Dermis microvascular lymphatic vessel endothelial cell (primary cell): ENCODE measurements at places on chromosomes 6 and 20. TPM values are rescaled to one million over a fixed set of nuclear protein-coding genes. Genes with fewer than 3 reads are reported as not detected.

DNA sequence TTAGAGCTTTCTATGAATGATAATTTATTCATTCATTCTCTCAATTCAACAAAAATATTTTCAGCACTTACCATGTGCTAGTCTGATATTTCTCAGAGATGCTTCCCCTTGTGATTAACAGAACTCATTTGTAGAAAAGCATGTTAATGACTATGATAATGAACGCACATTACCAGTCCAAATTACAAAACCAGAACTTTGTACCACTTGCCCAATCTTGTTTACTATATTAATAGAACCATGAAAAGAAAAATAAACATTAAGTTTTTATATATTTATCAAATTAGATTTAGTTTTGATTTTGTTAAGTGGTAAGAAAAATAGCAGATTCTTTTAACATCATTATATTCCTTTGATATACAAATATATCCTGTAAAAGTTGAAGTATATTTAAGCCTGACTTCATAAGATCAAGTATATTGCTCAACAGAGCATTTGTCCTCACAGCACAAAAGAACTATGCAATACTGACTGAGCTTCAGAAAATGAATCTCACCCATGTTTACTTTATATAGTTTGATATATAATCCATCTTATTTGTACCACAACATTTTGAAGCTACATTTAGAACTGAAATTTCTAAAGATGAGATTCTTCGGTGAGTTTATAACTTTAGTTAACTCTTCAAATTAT lies 48.9 kb downstream of the TMEM244 start:
- DNase-seq: no peak

DNA sequence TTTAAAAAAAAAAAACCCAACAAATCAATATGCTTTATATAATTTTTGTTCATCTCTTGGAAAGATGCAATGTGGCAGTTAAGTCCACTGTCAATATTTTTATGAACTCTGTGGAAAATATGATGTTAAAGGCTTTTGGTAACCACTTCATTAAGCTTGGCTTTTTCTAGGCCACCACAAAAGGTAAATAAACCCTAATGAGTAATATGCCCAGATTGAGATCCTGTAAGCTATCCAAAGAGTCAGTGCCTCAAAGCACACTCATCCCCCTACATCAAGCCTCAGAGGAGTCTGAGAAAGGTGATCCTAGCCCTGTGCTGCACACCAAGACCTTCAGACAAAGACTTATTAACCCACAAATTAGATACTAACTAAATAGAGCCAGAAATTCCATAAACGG lies 121.1 kb downstream of the CDC5L start:
- no peak for DNase-seq

GRCh38 chr6:133062696-133063306 lies 178.4 kb upstream of the EYA4 start:
- DNase-seq: no peak

DNA sequence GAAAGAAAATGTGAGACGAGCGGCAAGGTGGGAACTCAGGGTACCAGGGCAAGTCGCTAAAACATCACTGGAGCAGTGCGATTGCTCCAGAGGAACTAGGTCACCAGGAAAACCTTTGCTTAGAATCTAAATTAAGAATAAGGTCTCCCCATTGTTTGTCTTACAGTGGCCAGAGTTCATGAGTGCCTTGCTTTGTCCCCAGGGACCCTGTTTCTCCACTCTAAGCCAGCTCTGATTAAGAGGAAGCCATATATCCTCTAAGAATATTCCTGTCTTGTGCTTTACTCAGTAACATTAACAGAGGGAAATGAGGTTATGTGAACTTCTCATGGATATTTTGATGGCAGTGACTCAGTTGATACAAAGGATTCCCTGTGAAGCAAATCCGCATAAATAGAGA lies 305.8 kb downstream of the CD83 start:
- no peak for DNase-seq

- no peak for DNase-seq
Observed at GRCh38 chr6:136415351-136416007, 125.8 kb upstream of the BCLAF1 start.

- DNase-seq: no peak
Observed at GRCh38 chr6:167512696-167513375, 187.9 kb downstream of the TTLL2 start.

- DNase-seq: no peak
Observed at GRCh38 chr6:79396625-79397024, 140.6 kb downstream of the LCA5 start.

DNA sequence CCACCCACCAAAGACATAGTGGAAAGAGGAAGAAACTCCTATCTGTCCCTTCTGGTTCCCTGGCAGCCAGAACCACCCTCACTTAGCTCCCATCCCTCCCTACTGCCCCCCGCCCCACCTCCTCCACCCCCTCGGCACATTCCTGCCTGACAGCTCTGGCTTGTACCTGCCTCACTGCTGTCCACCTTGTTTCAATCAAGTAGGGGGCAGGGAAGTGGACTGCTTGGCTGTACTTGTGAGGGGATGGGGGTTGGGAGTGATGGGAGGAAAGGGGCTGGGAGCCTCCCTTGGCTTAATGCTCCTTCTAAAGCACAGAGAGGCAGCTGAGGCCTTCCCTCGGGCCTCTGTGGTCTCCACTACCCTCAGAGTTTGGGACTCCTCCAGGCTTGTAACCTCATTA lies 22.1 kb upstream of the ZNF76 start:
- no peak for DNase-seq

GRCh38 chr20:36726168-36726567 lies 19.7 kb downstream of the NDRG3 start:
- DNase-seq: no peak

- peak; percentile 52 for DNase-seq
Observed at GRCh38 chr6:143802833-143803565, 40.1 kb upstream of the LTV1 start.

DNA sequence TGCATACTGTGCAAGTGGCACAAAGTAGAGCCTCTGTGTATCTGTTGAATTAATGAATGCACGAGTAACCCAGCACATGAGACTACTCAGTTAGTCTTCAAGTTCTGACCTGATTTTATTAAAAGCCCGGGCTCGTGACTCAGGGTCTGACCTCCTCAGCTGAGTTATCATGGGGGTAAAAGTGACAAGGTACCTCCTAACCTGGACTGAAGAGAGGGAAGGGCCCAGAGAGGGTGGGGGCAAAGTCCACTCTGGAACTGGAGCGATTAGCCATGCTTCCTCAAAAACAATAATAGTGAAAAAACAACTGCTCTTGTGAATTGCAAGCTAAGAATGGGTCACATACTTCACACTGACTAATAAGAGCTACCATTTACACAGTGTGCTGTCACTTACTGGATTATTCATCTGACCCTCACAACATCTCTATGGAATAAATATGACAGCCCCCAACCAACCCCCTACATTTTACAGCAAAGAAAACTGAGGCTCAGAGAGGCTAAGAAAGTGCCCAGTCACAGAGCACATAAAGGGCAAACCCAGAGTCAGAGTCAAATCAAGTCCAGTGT lies 26.7 kb downstream of the TRERF1 start:
- DNase-seq: no peak

GRCh38 chr6:37171201-37171969 lies 1.4 kb downstream of the PIM1 start:
- DNase-seq: peak; percentile 22

DNA sequence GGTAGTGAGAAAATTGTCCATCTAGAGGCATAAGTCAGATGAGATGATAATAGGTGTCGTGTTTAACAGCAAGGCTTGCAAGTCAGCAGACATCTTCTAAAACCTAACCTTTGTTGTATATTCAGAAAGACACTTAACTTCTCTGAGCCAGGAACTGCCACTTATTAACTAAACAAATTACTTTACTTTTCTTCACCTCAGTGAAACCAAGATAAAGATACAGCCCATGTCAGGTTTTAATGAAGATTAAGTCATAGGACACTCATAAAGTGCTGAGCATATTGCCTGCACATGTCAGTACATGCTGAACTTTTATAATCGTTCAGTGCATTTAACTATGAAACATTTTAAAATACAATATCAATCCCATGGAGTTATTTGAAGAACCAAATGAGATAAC lies 286.8 kb downstream of the NKAIN2 start:
- no peak for DNase-seq

DNA sequence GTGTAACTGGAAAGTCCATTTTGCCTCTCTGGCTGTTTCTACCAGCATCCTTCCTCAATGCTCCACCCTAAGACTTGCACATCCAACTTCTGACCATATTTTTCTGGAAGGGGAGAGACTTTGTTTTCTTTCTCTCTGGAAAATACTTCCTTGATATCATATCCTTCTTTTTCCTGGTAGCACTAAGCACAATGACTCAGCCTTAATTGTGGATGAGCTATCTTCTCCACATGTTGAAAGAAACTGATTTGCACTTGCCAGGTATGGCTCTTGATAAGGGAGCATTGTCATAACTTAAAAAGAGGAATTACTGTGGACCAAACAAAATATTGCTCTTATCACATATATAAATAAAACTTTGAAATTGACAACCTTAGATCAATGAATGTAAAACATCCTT lies 30.1 kb upstream of the IBTK start:
- no peak for DNase-seq

DNA sequence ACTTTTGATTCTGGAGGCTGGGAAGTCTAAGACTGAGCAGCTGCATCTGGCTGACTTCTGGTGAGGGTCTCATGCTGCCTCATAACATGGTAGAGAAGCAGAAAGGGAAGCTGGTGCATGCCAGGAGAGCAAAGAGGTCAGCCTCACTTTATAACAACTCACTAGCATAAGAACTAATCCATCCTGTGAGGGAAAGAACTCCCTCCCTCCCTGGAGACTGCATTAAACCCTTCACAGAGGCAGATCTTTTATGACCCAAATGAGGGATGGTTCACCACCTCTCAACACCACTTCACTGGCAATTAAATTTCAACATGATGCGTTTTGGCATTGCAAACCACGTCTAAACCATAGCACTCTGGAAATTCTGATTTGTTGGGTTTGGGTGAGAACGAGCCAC lies 33.9 kb downstream of the STXBP5 start:
- no peak for DNase-seq

DNA sequence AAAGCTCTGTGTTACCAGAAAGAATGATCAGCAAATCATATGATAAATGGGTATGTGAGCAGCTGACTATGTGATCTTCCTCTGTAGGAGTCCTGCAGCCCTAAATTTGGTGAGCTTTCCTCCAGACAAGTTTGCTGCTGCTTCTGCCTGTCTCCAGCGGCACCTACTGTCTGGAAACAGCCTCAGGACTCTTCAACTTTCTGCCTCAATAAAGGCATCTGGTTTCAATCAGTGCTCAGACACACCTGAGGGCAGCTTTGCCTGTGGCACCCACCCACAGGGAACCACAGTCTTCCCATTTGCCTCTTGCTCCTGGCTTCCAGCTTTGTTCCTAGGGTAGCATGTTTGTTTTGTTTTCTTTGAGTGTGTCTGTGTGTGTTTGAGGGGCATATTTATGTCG lies 727.9 kb upstream of the MAN1A1 start:
- no peak for DNase-seq

DNA sequence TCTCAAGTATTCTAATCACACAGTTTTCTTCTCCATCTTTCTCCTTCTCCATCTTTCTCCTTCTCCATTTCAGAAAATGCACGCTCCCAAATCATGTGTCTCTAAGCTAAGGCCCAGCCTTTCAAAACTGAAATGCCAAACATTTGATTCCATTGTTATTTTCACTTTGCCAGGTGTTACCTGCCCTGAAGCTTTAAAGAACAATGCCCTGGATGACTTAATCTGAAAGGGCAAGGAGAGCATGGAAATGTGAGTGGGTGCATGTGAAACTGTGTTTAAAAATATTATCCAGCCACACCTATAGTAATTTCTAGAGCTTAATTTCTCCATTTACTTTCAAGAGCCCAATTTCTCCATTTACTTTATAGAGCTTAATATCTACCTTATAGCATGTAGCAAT lies 42.4 kb upstream of the GCLC start:
- DNase-seq: no peak

GRCh38 chr6:168047841-168048723 lies 30.9 kb downstream of the FRMD1 start:
- DNase-seq: no peak

- DNase-seq: no peak
Observed at GRCh38 chr6:36227379-36228228, 31.1 kb downstream of the BRPF3 start.

GRCh38 chr20:53609491-53610445 lies 16.1 kb upstream of the ZNF217 start:
- peak; percentile 34 for DNase-seq

DNA sequence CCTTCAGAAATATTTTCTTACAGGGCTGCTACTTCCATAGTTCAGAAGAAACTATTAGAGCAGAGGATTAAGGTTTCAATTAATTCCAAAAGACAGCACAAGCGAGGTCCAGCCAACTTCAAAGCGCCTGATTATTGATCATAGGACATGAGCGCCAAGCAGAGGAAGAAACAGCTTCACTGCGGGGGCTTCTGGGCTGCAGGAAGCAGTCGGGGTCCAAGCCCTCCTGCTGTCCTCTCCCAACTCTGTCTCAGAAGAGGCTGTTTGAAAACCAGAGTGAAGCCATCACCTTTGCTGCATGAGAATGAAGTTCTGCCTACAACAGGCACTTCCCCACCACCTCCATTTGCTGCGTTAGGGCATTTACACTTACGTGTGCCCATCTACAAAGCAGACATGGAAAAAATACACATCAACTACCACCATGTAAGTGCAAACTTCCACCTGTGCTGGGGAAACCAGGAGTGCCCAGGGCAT lies 23.9 kb downstream of the SUMO4 start:
- no peak for DNase-seq

- DNase-seq: no peak
Observed at GRCh38 chr6:548091-548490, 108.8 kb downstream of the HUS1B start.

- no peak for DNase-seq
Observed at GRCh38 chr20:20594171-20594530, 118.3 kb downstream of the RALGAPA2 start.

The PCSK2 gene
- total RNA-seq: not detected in 2 replicates

The CGAS gene
- 1.0 TPM in 2 replicates for total RNA-seq
